Fibroblast of skin of scalp (primary cell): ENCODE measurements at places on chromosomes 16 and 17.

DNA sequence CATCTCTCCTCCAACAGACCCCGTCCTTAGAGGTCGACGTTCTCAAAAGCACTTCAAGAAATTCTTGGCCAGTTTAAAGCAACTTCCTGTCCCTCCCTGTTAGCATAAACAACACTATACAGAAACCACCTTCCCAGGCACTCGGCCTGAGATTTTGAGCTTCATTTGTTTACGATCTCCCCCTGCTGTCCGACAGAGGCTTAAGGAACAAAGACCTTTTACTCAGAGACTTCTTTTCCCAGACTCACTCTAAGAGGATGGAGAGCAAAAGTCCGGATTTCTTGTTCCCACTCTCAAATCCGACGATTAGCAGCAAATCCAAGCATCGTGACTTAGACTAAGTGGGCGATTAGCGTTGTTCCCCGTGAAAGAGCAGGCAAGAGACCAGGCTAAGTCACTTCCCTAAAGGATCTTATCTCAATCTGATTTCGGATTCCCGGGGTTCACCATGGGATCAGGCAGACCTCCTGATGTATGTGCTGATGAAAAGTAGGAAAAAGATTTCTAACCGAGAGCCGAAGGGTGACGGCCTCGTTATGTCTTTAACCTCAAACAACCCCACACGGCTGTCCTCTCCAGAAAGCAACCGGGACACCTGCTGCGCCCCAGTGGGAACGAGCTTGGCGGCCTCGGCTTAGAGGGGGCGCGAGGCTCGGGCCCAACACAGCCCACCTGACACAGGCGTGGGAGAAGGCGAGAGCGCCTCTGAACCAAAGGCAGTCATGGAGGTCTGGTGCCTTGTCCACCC is 598 bp downstream of the INPP5K start:
- DNase-seq = peak; percentile 82

GRCh38 chr16:30985401-30986128 is 558 bp downstream of the HSD3B7 start:
- DNase-seq = no peak

GRCh38 chr16:66428682-66429251 is 1.7 kb downstream of the BEAN1 start:
- DNase-seq = no peak

DNA sequence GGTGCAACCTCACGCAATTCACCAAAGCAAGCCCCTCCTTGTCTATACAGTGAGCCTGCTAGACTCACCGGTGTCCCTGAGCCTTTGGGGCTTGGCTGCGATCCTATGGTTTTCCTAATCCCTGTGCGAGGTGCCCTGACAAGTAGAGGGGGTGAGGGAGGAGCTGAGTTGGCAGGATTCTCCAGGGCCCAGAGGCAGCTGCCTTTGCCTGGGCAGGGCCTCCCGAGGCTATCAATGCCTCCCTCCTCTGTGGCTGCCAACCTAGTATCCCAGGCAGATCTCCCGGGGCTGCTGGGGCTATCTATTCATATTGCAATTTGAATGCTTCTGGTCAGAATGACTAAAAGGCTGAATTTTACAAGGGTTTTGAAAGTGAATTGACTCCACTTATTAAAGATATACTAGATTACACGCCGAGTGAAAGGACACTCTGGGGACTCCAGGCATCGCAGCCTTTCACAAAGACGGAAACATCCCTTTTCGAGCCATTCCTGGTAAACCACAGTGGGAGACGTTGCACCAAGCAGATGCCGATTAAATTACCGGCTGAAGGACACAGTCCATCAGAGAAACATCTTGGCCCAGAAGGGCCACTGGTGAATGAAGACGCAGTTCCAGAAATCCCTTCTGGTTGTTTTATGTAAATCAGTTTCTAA is 11.3 kb upstream of the PITPNM3 start:
- peak; percentile 57 for DNase-seq

DNA sequence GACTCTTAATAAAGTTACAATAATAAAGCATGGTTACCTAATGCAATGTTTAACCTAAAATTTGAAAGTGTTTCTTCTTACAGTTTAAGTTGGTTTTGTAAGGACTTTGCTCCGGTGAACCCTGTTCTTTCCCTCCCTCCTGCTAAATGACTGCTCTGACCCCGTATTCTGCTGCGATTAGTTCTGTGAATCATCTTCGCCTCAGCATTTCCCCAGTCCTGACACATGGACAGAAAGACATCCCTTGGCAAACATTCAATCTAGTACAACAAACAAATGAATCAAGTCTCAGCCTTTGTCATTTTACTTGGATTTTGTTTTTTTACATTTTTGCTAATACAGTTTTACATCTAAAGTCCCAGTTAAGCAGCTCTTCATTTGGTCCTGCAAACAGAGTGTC is 15.4 kb downstream of the KCNJ2 start:
- peak; percentile 55 for DNase-seq

GRCh38 chr17:72765368-72766153 is 326.9 kb downstream of the SLC39A11 start:
- DNase-seq = no peak

- DNase-seq = no peak
Observed at GRCh38 chr16:52436339-52437276, 110.3 kb downstream of the TOX3 start.

GRCh38 chr16:81451753-81452680 is 7.4 kb downstream of the CMIP start:
- no peak for DNase-seq

DNA sequence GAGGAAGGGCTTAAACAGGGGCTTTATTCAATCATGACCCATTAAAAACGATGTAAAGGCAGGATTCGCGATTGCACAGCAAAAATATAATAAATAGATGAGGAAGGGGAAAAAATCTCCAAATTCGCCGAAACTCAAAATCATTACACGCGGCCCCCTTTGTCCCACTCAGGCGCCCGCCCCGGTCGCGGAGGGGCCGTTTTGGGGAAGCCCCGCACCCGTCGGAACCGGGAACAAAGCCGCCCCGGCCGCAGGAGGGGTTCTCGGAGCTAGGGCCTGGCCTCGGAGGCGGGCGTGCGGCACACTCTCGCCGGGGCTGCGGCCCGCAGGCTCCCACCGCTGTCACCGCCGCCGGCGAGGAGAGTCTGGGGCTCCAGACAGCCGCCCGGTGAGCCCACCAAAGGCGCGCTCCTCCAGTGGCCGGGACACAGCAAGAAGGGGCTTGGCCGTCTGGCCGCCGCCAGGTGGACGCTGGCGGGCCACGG is 521 bp downstream of the C16orf87 start:
- DNase-seq = peak; percentile 15

DNA sequence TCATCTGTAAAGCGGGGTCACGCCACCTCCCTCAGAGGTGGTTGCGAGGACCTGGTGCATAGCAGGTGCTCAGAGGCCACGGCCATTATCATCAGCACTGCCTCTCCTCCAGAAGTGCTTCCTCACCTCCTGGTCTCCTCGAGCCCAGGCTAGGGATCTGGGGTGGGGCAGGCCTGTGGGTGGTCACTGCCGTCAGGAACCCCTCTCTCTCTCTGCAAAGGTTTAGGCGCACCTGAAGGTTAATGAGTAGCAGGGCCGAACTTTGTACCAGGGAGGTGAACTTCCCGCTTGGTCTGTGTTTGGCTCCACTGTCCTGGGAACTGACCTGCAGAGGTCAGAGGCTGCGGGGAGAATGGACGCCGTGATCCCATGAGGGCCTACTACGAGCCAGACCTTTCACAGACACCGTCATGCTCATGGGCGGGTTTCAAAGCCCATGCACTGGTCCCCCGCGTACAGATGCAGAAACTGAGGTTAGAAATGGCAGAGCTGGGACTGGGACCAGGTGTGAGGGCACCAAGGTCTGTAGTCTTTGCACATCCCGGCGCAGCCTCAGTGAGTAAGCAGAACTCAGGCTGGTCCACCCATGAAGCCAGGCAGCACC is 13.8 kb downstream of the JUP start:
- DNase-seq = no peak

GRCh38 chr16:83577078-83577745 is 230.6 kb upstream of the HSBP1 start:
- DNase-seq = no peak

GRCh38 chr17:32917081-32917480 is 10.9 kb upstream of the TMEM98 start:
- DNase-seq = no peak

- no peak for DNase-seq
Observed at GRCh38 chr17:37502009-37502936, 12.6 kb downstream of the DUSP14 start.

GRCh38 chr16:27224271-27224737 is 21.0 kb downstream of the KDM8 start:
- no peak for DNase-seq

GRCh38 chr17:33572615-33573014 is 279.5 kb upstream of the ASIC2 start:
- no peak for DNase-seq

- DNase-seq = no peak
Observed at GRCh38 chr17:32396343-32396742, 46.4 kb downstream of the ZNF207 start.

- no peak for DNase-seq
Observed at GRCh38 chr16:13875614-13876284, 44.2 kb upstream of the ERCC4 start.

- DNase-seq = peak; percentile 1
Observed at GRCh38 chr16:28010671-28011070, 52.8 kb downstream of the GSG1L start.

DNA sequence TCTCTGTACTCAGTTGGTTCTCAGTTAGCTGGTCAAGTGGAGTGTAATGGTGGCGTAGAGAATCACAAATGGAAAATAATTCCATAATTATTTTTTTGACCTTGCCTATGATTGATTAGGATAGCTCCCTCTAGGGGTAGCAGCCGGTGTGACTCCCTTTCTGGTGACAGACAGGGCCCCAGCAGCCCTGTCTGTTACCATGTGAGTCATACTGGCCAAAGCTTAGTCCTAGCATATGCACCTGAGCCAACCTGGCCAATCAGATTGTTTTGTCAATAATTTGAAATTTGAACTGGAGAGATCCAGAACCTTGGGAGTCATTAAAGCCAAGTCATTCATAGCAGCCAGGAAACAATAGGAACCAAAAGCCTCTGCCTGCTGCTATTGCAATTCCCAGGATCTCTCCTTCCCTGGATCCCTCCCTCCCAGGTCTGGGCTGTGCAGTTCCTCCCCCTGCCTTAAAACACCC is 5.6 kb downstream of the PNPO start:
- DNase-seq = peak; percentile 72

DNA sequence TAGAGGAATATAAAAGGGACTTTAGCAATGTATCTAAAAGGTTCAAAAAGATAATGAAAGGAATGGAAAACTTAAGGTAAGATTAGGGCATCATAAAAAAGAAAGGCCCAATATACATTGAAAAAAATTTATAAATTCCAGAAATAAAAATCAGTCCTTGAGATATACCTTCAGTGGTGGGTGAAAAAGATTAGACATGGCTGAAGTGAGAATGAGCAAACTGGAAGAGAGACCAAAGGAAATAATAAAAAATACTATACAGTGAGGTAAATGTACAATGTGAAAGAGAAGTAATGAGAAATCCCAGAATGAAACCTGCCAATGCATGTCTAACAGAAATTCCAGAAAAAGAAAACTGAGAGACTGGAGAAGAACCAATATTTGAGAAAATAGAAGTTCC is 42.9 kb upstream of the PMFBP1 start:
- no peak for DNase-seq

GRCh38 chr17:28228986-28229729 is 89.8 kb upstream of the TMEM97 start:
- DNase-seq = no peak

DNA sequence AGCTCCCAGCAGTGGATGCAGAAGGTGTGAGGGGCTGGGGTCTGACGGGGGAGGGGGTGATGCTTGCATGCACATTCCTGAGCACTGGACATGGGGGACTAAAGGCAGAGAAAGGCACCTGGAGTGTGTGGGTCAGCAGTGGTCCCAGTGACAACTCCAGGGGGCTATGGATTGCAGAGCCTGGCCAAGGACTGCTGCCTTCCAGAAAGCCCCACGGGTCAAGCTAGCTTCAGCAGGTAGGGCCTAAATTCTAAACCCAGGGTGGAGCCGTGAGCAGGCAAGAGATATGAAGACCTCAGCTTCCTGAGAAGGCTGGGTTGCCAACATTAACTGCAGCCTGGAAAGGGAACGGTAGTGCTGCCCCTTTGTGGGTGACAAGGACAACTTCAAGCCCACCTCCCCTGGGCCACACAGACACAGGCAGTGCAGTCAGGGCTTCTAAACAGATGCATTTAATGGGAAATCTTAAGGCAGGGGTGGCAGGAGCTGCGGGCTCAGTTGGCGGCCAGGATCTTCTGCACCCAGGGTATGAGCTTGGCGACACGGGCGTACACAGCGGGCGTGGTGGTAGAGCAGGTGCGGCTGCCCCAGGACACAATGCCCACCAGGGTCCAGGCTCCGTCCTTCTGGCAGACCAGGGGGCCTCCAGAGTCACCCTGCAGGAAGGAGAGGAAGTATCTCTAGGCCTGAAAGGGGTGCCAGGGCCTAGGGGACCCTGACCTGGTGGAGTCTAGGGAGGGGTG is 3.1 kb downstream of the CTRB2 start:
- no peak for DNase-seq

DNA sequence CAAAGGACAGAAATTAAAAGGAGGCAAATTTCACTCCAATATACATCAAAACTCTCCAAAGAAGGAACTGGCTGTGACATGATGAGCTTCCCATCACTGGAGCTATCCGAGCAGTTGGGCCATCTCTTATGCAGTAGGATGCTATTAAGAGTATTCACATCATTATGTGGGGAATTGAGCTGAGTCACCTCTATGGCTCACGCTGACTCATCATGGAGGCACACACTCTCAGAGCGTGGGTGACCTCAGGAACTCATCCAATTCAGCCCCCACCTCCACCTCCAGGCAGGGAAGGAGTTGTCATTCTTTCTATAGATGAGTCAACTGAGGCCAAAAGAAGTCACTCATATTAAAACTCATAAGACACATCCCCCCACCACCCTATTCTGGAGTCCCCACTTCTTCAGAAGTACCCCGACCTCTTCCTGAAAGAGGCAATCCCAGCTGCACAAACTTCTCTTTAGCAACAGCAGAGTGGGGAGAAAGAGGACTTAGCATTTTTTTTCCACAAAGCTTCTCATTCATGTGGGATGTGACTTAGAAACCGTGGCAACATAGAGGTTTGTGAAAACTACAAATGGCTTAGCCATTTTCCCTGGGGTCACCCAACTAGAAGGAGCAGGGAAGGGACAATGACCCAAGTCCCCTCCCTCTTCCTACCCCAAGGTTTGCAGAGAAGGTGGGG is 32.5 kb downstream of the ABCC12 start:
- DNase-seq = peak; percentile 99

GRCh38 chr16:51900221-51900780 is 646.6 kb downstream of the TOX3 start:
- peak; percentile 8 for DNase-seq

DNA sequence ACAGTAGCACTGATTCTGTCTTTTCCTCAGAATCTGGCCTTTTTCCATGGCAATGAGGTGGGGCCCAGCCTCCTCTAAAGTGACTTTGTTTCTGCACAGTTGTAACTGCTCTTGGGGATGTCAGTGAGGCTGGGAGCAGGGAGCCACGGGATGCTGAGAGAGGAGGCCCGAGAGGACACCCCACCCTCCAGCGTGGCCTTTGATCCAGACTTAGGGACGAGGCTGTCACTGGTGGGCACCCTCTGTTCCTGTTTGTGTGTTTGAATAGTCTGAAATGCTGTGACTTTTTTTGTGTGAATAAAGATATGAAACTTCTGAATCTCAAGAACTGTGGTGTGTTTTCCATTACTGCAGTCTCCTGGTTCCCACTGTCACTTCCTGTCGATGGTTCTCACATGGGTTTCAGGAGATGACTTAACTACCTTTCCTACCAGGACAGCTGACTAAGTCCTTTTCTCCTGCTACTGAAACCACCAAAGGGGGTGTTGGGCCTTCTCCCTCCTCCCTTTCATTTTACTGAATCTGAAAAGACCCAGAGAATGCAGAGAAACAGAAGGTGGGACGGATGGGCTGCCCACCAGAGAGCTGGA is 18.6 kb downstream of the KCTD2 start:
- DNase-seq = peak; percentile 33
